ENCODE measurements at places on chromosomes 6 and 20.

DNA sequence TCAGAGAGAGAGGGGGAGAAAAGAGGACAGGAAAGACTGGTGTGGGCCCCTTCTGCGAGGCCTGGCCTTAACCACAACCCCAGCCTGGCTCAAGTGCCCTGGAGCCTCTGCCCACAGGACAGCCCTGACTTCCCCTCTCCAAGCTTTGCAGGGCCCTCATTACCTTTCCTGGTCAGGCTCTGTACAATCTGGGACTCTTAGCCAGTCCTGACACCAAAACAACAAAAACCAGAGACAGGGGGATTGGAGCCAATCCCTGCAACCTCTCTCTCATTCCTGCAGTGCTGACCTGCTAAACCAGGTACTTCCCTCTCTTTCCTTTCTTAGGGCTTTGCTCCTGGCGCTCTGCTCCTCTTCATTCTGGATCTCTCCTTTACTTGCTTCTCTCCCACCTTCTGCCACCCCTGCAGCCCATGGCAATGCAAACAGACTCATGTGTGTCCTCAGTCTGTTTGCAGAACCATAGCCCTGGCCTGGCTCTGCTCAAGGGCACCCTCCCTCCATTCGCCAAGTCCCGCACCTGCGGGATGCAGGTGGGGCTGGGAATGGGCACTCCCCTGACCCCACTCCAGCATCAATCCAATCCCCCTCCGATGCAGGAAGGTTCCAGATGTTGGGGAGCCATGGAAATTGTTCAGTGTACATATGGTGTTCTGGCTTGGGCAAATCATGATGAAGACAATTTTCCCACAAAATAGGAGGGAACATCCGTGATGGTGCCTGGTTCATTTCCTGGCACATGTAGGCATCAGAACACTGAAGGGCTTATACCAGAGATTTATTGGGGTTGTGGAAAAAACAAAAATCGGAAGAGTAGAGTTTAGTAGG lies 38.1 kb downstream of the RPP40 start:
- no peak for DNase-seq

DNA sequence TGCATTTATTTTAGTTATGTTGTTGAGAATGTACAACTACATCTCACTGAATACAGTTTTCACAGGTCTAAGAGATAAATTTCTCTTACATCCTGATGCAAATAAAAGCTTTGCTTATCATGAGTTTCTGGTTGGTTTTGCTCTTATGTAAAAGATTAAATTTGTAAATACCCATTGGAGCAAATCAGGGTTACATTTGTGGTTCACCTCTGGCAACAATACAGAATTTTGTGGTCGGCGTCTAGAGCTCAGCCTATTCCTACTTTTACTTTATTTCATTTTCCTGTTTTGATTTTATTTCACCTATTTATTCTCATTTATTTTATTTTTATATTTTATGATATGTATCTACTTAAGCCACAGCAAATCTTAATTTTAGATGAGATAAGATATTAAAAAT lies 271.9 kb upstream of the MARCKS start:
- no peak for DNase-seq

DNA sequence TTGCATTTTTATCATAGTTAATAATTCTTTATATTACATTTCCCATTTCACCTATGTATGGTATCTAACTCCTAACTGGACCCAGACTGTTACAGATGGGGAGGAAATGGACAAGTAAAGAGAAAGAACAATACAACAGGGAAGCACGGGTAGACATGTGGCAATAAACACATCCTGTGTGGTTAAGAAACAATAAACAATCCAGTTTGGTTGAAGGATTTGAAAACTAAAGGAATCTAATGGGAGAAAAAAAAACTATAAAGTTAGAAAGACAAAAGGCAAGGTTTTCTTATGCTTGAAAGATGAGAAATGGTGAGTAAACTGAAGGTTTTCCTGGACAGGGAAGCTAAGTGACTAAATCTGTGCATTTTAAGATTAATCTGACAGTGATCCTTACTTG lies 34.9 kb upstream of the ALDH8A1 start:
- peak; percentile 18 for DNase-seq

DNA sequence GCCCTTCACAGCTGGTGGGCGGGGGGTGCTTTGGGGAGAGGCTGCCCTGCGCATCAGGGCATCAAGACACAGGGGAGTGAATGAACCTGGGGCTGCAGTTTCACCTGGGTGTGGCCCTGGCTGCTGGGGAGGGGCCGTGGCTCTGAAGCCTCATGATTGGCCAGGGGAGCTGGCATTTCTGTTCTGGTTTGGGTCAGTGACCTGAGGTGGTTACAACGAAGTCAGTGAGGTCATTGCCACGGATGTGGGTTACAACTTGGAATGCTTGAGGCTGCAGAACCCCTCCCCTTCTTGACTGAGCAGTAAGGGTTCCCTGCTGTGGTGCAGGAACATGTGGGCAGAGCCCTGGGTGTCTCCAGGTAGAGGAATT lies 3.0 kb downstream of the TCEA2 start:
- DNase-seq, result no peak

GRCh38 chr6:159853754-159854153 lies 37.0 kb upstream of the MAS1 start:
- DNase-seq, result no peak

- no peak for DNase-seq
These were observed 203.3 kb upstream of the IMPG1 start for GRCh38 chr6:76275746-76276145.

- no peak for DNase-seq
These were observed 37.7 kb upstream of the TAF8 start for GRCh38 chr6:42012501-42013133.

DNA sequence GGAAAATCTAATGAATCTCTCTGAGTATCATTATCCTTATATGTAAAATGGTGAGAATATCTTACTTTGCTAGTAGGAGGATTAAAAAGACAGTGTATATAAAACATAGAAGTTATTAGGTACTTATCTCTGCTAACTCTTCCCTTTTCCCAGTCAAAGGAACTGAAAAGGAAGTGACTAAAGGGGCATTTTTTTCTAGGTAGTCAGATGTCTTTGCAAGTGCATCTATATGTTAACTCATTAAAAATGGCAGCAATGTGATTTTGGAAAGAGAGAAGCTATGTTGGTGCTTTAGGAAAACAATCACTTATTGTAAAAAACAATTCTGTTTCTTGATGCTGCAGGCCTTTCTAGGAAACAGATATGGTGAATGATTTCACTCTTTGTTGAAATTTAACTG lies 180.9 kb downstream of the SAMD5 start:
- no peak for DNase-seq

GRCh38 chr20:1505361-1505760 lies 14.1 kb upstream of the SIRPB2 start:
- no peak for DNase-seq

- DNase-seq, result no peak
These were observed 27.8 kb upstream of the CRIP3 start for GRCh38 chr6:43336382-43336781.

- DNase-seq, result no peak
These were observed 45.7 kb upstream of the TINAG start for GRCh38 chr6:54262499-54262898.

Data from smooth muscle cell of the brain vasculature (primary cell).